Kidney epithelial cell (primary cell): ENCODE measurements at places on chromosomes 2 and 18.

- DNase-seq, result no peak
Observed at GRCh38 chr2:52572469-52572894, 1195.1 kb upstream of the CHAC2 start.

GRCh38 chr18:11570769-11571412 lies 38.5 kb upstream of the SLC35G4 start:
- no peak for DNase-seq

- DNase-seq, result no peak
Observed at GRCh38 chr2:196249171-196249570, 77.8 kb upstream of the STK17B start.

DNA sequence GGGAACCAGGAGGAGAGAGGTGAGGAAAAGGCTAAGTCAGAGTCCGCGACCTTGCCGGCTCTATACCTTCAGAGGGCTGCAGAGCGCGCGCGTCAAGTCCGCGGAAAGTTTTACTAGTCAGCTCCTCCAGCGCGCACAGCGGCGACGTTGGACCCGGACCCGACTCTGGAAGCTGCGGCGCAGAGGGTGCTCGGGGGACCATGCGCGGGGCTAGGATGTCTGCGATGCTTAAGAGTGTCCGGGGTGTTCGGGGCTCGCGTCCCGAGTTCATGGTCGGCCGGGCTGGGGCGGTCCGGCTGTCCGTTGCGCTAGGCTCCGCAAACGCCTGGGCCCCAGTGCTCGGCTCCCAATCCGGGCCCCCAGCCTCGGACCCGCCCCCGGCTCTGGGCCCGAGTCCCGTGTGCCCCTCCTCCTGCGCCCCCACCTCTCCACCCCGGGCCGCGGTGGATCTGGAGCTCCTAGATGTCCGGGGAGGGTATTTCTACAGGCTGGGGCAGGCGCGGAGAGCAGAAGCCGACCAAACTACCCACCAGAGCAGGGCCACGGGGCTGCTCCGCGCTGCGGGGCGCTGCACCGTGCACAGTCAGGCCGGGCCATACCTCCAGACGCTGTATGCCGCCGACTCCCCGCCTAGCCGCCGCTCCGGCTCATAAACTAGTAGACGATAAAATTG lies at the start of gene LBX2:
LBX2 (minus strand) TSS at position 337 of the 673 bp plus-strand sequence; CDS start at position 271, 66 bp downstream.
- DNase-seq, result no peak
